ENCODE measurements at places on chromosomes 1 and 21. TPM values are rescaled to one million over a fixed set of nuclear protein-coding genes. Genes with fewer than 3 reads are reported as not detected.

Gene GJB4
- not detected for total RNA-seq

Gene HSD3B2
- not detected for total RNA-seq

Gene HES2
- total RNA-seq = not detected

DNA sequence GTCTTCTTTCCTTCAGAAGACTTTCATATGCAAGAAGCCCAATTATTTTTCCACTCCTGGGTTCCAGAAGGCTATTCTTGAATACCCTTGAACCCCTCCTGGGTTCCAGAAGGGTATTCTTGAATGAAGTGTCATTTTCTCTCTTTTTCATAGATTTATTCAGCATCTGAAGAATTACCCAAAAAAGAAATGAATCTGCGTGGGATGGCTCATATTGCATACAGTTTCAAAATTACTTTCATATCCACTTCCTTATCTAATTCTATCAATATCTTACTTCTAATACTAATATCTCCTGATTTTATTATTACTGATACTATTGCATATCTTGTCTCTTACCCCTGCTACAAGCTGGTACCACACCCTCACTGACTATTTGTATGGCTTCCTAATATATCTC, 22.6 kb upstream of the RABGAP1L start:
- no peak for DNase-seq

GRCh38 chr1:228983231-228983660, 248.0 kb downstream of the RHOU start:
- DNase-seq = no peak

DNA sequence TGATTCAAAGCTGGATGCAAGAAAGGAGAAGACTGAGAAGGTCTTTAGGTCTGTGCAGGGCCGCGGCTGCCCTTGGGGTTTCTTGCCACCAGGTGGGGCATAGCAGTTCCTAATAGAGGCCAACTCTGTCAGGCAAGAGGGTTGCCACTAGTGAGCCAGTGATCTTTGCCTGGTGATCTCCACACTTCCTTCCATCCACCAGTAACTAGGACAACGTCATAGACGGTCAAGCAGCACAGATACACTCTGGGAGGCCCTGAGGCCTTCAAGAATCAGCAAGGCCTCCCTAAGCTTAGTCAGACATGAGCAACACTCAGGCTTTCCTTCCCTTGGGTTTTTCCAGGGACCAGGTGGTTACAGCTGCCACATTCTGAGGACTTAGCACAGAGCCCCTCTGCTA, 32.9 kb upstream of the ATP2B4 start:
- DNase-seq = no peak

DNA sequence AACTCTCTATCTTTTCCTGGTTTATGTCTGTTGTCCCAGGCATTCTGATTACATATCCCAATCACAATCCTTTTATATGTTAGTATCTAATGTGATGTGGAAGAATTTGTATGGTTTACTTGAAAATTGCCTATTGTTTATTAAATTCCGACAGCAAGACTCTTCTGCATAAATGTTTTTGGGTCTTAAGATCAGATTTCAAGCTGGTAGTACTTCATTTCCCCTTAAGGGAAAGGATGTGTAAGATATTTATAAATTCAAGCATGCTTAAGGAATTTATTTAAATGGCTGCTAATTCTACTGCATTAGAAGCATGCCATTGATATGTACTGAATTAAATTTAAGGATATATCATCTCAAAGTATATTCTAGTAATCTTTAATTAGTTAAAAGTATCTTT, 20.4 kb upstream of the GPR88 start:
- no peak for DNase-seq

DNA sequence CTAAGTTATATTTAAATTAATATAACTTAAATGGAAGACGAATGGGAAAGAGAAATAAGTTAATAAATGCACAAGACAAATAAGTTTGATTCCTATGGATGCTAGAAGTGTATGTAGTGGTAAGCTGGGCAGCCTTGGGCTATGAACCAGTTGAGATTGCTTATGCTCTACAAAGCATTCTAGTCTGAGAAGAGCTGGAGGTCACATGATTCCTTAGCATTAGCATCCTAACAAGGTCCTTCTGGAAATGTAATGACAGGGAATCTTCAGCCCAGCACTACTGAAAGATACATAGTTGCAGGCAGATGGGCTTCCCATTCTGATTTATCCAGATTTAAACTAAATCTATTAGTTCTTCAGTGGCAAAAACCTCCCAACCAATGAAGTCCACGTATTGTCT, 102.3 kb upstream of the ESRRG start:
- DNase-seq = no peak

DNA sequence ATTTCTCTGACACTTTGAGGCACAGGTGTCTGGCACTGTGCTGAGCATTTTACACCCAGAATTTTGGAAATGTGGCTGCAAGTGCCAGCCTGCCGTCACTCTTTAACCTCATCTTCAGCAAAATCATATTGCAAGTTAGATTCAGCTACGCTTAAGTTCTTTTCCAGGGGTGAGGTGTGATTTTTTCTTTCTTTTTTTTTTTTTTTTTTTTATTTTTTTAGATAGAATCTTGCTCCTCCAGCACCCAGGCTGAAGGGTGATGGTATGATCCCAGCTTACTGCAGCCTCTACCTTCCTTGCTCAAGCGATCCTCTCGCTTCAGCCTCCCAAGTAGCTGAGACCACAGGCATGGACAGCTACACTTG, 2.5 kb upstream of the RCC2 start:
- no peak for DNase-seq
